GM13977 (cell line): ENCODE measurements at places on chromosomes 3 and 15.

- no peak for DNase-seq
Observed at GRCh38 chr3:29322586-29322985, 41.7 kb downstream of the RBMS3 start.

DNA sequence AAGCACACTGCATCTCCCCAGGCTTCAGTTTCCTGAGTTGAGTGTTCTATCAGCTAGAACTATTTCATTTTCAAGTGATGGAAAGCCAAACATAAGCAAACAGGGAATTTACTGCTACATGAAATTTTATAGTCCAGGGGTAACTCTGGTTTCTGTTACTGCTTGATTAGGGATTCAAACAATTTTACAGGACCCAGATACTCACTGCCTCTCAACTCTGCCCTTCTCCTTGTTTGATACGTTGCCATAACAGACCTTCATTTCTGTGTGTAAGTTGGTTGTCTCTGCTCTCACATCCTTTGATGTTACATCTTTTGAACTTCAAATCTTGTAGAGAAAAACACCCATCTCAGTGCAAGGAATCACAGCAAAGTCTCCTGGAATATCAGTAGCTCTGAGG lies 572.7 kb downstream of the UNC13C start:
- no peak for DNase-seq

GRCh38 chr3:11672363-11672762 lies 28.6 kb upstream of the VGLL4 start:
- no peak for DNase-seq

DNA sequence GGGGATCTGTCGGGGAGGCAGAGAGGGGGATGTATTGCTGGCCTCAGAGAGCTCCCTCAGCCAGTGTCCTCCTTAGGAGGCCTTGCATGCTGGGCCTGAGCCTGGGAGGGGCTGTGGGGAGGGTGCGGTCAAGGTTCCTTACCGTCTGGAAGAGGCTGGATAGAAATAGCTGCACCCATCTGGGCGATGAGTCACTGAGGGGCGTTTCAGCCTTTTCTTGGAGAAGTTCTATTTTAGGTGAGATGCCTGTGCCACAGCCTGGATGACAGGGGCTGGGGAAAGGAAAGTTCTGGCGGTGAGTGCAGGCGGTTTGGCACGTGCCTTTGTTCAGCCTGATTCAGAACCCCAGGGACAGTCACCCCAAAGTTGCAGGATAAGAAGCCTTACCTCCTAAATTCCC lies 35.7 kb upstream of the APEH start:
- DNase-seq, result no peak
